ENCODE measurements at places on chromosomes 7 and 10.

- no peak for DNase-seq
Measured at GRCh38 chr10:80498833-80499741, 38.6 kb upstream of the SH2D4B start.

DNA sequence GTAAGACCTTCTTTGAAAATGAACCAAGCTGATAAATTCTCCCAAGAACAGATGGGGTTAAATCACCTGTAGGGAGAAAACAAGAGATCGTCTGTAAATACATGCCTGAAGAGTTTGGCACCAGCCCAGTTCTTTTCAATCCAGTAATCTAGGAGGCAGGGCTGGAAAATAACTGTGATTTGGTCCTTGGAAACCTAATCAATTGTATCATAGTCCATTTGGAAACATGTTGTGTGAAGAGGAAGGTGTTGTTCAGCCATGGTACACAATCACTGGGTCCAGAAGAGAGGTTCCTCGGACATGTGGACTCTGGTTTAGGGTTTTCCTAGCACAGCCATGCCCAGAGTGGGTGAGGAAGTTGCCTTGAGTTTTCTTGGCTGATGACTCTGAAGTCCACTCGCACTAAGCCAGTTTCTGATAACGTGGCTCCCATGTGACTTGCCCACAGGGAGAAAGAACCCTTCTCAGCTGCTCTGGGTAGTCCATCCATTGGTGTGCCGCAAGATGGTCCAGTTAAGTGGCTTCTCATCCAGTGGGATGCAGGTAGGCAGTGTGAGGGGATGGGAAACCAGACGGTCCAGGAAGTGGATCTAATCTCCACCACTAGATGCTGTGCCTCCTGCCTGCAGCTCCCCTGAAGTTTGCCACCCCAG is 5.1 kb downstream of the BLNK start:
- no peak for DNase-seq

GRCh38 chr10:118308664-118309063 is 33.5 kb downstream of the FAM204A start:
- peak; percentile 33 for DNase-seq

GRCh38 chr10:3467052-3467951 is 294.7 kb upstream of the PITRM1 start:
- peak; percentile 32 for DNase-seq

DNA sequence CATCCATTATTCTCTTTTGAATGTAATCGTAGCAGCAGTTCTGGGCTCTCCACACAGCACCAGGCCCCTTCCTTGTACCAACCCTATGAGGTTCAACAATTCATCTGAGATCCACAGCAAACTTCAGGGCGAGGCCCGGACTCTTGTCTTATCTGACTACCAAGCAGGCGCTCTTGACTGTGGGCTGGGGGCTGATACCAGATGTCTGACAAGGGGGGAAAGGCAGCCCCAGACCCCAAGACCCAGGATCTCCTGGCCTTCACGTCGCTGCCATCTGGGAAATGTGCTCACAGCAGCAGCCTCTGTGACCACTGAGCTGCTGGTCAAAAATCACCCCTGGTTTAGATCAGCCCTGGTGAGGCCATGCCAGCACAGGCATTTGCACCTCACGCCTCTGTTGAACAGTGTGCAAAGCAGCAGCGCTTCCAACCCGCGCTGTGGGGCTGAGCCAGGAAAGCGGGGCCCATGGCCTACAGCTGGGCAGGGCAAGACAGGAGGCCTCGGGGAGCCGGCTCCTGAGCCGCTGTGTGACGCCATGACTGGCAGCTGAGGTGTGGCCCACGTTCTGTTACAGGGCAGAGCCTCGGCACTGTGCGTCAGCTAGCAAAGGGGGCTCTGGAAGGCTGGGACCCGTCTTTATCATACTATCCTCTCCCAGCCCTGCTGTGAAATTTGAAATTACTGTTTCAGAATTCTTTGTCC is 143.9 kb downstream of the PAXIP1 start:
- DNase-seq, result no peak

GRCh38 chr7:30193336-30193943 is 58.7 kb downstream of the MTURN start:
- DNase-seq, result no peak

Measured in neural progenitor cell (in vitro differentiated cells).